ENCODE measurements at places on chromosomes 2 and 18. TPM values are rescaled to one million over a fixed set of nuclear protein-coding genes. Genes with fewer than 3 reads are reported as not detected.
A peak's percentile ranks its signal among the peaks of the same experiment; 100 is the strongest.

IL36G gene
- 0.24 TPM for total RNA-seq

DNA sequence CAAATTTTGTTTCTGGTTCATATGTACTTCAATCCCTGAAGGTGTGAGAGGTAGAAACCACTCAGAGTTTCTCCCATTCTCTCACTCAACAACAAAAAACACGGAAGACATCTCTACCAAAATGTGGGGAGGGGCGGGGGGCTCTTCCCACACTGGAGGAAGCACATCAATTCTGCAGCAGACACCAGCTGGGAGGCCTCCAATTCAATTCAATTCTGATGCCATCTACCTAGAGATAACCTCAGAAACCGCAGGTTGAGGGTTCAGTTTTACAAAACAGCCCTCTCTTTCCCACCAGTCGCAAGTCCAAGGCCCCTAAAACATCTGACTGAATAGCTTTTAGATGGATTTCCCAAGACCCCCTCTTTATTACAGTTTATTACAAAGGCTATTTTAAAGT is 7.0 kb upstream of the MCFD2 start:
- H3K27me3 ChIP-seq = no peaks in the 10 kb centered on the region
- no peaks in the 10 kb centered on the region for H3K36me3 ChIP-seq
- DNase-seq = no peak
- peak overlapping the region; percentile 38 for H3K27ac ChIP-seq
- no peak overlapping the region for H3K4me3 ChIP-seq
- H3K4me1 ChIP-seq = peaks cover 40% of the 10 kb centered on the region

GRCh38 chr2:40440835-40441234 is 11.1 kb downstream of the SLC8A1 start:
- H3K36me3 ChIP-seq = no peaks in the 10 kb centered on the region
- DNase-seq = no peak

DNA sequence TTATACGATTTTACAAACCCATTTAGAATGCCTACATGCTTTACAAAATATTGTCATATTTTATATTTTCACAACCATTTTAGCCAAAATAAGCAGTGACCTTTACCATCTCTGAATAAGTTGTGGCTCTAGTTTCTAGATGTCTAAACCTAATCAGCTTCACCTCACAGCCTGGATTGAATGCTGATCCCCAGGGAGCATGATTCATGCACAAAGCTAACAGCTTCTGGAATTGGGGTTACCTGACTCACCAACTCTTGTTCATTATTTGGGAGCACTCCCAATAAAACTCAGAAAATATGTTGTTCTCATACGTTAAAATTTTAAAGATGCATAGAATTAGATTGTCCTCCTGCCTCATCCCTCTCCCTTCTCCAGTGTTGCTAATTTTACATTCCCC is 611.7 kb upstream of the NETO1 start:
- no peaks in the 10 kb centered on the region for H3K27me3 ChIP-seq
- H3K27ac ChIP-seq = no peak overlapping the region
- DNase-seq = no peak
- no peak overlapping the region for H3K4me3 ChIP-seq
- H3K4me1 ChIP-seq = no peaks in the 10 kb centered on the region

DNA sequence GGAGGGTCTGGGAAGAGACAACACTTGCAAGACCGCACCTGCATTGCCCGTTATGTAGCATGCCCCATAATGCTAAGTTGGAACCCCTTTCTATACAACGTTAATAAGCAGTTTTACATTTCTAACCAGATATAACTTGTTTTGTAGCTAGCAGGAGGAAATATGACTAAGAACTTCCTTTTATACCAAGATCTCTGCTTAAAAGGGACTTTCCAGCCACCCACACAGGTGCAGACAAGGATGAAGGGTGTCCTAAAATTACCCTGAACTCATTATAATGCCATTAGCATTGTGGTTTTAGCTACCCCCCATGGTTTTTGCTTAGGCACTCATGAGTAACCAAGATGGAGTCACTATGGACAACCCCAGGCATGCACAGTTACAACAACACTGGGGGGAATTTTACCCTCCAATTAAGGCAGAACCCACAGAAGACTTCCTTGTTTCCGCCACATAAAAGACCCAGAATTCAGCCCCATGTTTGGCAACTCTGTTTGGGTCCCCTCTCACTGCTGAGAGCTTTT is 362.8 kb downstream of the CBLN2 start:
- H3K27me3 ChIP-seq = no peaks in the 10 kb centered on the region
- no peak overlapping the region for H3K27ac ChIP-seq
- H3K4me1 ChIP-seq = no peaks in the 10 kb centered on the region
- H3K4me3 ChIP-seq = no peak overlapping the region
- no peaks in the 10 kb centered on the region for H3K36me3 ChIP-seq

DNA sequence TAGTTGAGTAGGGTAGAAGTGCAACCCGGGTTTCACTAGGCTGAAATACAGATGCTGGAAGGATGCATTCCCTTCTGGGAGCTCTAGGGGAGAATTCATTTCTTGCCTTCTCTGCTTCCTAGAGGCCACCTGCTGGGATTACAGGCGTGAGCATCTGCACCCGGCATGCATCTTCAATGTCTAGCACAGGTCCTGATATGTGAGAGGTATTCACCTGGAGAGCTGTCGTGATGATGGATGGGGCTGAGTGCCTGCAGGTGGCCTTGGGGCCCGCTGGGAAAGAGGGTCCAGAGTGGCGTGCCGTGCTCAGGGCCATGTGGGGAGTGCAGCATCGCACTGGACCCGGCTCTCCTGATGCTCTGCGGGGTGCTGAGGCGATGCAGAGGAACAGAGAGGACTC is 6.6 kb upstream of the NTSR2 start:
- no peaks in the 10 kb centered on the region for H3K4me1 ChIP-seq
- H3K27me3 ChIP-seq = peaks cover 4% of the 10 kb centered on the region
- DNase-seq = no peak
- no peaks in the 10 kb centered on the region for H3K36me3 ChIP-seq

DNA sequence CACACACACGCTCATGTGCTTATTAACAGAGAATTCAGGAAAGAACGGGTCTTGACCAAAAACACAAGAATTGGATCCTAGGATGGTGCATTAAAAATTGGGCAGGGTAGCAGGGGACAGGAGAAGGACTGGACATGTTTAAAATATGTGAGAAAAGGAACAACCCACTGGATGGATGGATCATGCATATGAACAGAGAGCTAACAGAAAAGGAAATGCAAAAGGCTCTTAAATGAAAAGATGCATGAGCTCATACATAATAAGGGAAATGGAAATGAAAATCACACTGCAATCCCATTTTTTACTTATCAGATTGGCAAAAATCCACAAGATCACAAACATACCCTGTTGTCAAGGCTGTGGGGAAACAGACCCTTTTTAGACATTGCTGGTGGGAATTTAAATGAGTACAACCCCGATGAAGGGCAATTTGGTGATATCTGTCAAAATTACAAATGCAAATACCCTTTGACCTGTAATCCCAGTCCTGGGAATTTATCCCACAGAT is 440.6 kb upstream of the SLC14A2 start:
- H3K4me3 ChIP-seq = no peak overlapping the region
- H3K27ac ChIP-seq = no peak overlapping the region
- no peaks in the 10 kb centered on the region for H3K36me3 ChIP-seq
- no peaks in the 10 kb centered on the region for H3K4me1 ChIP-seq
- DNase-seq = no peak
- no peaks in the 10 kb centered on the region for H3K27me3 ChIP-seq

All from thymus (tissue), 14 donors.